ENCODE measurements at places on chromosomes 2 and 18.

DNA sequence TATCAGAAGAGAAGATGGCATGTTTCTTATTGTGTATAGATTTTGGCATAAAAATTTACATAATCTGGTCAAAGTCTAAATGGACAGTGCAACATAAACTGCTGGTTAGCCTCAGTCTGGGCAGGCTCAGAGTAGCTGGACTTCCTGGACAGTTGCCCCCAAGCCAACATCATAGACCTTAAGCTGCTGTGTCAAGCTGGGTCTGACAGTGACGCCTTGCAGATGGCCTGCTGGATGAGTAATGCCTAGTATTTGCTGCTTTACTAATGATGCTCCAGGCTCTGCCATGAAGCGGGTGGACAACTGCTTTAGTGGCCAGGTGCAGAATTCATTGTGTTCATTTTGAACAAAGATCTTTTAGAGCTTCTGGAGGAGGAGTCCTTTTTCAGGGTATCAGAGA is 603.7 kb upstream of the ZEB2 start:
- DNase-seq = no peak

GRCh38 chr2:226087051-226087450 is 687.5 kb downstream of the NYAP2 start:
- DNase-seq = no peak

- DNase-seq = no peak
Measured at GRCh38 chr2:175039490-175039889, 34.3 kb upstream of the CHN1 start.

DNA sequence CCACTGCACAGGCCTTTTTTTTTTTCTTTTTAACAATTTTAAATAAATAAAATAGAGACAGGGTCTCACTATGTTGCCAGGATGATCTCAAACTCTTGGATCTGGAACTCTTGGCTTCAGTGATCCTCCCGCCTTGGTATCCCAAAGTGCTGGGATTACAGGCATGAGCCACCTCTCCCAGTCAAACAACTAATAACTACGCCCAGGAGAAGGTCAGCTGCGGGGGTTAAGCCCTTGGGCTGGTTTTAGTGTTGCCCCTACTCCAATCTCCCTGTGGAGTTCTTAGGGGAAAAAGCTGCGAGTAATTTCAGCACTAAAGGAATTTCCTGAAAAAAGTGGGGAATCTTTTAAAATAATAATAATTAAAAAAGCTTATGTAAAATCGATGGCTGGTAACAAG is 96.4 kb upstream of the XPO1 start:
- no peak for DNase-seq

GRCh38 chr2:34004936-34005335 is 405.8 kb upstream of the FAM98A start:
- DNase-seq = no peak

DNA sequence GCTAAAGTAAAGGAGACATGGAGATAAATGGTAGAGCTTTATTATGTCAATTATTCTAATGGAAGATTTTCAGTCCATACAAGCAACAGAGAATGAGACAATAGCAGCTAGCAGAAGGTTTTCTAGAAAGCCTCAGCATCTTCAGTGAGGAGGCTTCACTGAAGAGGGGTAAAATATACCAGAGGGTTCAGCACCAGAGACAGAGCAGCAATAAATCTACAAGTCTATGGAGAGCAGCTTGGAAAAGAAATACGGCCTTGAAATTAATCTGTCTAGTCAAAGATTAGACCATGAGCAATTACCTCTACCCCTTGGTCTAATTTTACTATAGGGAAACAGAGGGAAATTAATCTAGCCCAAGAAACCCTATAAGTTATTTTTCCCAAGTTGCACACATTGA is 185.7 kb upstream of the CRIM1 start:
- no peak for DNase-seq

GRCh38 chr18:54672846-54673475 is 81.9 kb downstream of the DYNAP start:
- DNase-seq = no peak

GRCh38 chr2:53127061-53127650 is 640.4 kb upstream of the CHAC2 start:
- no peak for DNase-seq

DNA sequence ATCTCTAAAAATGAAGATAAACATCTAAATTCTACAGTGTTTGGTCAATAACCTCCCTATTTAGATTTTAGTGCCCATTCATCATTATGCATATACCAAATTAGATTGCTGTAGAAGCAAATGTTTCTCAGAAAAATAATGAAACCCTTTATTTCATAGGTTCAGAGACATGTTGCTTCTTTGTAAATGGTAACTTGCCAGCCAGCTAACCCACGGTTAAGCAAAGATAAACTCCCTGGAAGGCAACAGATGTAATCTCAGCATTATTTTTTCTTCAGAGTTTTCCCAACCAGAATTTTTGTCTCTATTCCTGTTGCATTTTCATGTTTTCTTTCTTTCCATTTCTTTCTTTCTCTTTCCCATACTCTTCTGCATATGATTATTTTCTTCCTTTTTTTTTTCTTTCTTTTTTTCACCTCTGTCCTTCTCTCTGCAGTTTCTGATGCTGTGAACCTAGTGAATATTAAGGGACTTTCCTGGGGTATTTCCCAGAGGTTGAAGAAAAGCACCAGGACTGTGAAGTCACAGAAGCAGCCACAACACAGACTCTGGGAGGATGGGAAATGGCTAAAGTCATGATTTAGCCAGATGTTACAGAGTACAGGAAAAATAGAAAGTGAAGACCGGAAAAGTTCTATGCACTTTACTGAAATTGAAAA is 50.0 kb upstream of the DSG1 start:
- DNase-seq = peak; percentile 35

DNA sequence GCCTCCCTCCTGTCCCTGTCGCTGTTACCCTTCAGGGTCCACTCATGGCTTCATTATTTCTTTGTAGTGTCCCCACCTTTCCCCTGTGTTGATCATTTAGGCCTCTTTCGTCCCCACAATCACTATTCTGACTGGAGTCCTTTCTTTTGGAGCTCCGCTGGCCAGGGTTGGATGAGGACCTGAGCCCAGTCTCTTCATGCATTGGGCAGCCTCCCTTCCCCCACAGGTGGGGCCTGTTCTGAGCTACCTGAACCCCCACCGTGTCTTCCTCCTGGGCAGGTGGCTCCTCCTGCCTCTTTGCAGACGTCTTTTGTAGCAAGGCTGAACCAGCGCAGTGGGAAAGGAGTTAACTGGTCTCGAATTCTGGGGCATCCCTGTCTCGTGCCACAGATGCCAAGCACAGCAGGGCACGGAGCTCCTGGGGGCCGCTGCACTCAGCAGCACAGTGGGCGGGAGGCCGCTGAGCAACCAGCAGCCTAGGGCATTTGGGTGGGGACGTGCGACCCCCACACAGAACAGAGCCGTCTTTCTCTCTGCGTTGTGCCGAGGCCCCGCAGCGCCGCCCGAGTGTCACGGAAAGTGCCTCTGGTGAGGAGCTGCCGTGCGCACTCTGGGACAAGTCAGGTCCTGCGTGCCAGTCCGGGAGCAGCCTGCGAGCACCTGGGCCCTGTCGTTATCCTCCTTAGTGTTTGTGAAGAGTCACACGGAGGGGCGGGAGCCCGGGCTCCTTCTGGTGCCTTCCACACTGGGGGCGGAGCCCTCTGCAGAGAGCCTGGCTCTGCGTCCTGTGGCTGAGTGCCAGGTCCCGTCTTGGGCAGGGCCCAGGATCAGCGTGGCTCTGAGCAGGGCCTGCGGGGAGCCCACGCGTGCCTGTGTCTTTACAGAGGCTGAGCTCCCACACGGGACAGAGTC is 130.1 kb downstream of the NFATC1 start:
- DNase-seq = no peak

DNA sequence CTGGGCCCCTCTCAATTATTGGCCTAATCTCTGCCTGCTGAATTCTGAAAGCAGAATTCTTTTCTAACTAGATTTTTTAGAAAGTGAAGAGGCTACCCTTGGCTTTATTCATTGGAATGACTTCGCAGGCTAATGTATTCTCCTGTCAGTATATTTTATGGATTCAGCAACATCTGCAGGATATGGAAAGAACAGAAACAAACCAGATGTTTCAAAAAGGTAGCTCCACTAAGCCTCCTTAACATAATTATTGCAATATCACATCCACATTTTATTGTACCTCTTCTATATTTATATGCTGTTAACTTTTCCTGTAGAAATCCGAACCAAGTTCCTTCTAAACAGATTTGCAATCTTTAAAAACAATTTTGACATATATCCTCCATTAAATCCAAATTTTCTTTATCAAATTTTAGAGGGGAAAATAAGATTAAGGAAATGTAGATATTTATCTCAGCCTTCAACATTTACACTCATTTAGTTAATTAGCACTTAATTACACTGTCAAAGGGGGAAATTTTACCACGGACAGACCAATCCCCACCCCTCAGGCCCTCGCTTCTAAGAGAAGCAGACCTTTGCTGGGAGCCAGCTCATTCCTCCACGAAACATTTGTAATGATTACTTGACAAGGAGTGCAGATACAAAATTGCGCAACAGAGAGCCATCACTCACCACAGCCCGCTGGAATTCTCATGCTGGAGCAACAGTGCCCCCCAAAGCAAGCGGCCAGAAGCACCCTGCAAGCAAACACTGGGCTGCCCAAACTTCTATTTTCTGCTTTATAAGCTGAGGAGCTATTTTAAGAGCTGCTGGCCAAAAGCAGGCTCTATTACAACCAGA is 253.4 kb downstream of the ETAA1 start:
- DNase-seq = peak; percentile 36

DNA sequence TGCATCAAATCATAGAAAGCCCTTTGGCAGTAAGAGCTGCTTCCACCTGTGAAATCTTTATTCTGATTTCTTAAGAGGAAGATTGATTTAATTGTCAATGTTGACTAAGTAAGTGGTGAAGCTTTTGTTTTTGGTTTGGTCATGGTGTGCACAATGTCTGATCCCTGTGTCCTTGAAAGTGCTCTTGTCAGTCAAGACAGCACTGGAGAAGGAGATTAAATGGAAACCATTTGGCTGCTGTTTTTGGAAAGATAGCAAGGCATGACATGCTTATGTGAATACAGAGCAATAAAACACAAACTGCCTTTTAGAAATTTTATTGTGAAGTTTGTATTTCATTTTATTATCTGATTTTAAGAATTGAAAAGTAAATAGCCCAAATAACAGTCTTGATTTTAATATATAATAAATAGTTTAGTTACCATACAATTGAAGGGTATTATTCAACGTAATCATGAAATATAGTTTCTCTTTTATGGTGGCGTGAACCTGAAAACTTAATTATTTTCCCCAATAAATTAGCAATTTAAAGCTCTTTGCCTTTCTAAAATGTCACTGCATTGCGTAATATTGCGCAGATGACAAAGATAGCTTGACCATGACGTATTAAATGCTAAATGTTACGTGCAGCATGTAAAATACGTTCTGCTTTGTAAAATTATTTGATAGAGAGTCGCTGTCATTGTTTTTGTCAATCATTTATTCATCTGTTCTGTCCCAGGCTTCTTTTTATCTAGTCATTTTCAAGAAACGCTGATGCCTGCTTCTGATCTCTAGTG is 69.0 kb downstream of the GULP1 start:
- no peak for DNase-seq

- DNase-seq = no peak
Measured at GRCh38 chr2:46446871-46447568, 32.3 kb upstream of the TMEM247 start.

GRCh38 chr2:148303161-148303560 is 282.3 kb downstream of the MBD5 start:
- no peak for DNase-seq

DNA sequence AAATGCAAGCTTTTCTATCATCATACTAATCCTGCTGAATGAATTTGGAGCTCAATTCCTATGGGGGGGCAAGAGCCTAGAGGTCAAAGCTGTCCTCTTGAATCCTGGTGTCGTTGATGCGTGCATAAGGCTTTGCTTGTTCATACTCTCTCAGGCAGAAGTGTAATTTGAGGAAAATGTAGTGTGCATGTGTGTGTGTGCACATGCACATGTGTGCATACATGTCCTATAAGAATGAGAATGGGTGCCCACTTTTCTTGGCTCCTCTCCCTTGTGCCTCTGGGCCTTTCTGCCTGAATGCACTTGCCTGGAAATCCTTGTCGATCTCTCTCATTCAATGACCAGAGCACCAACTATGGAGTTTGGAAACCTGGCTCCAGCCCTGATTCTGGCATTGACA is 28.5 kb upstream of the C18orf32 start:
- no peak for DNase-seq

DNA sequence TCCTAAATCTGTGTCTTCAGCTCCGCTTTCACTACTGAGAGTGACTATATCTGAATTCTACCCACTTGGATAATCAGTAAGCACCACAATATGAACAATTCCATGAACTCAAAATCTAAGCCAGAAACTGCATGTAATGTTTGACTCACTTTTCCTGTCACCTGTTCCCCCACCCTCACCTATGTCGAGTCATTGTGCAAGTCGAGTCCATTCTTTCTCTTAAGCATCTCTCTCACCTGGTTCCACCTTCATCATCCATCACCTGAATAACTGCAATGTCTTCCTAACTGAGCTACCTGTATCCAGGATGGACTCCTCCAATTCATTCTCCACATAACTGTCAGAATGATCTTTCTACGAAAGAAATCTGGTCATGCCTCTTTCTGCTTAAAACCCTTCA is 58.2 kb downstream of the PPP1R1C start:
- no peak for DNase-seq

GRCh38 chr2:30984148-30984547 is 154.1 kb downstream of the GALNT14 start:
- no peak for DNase-seq
